ENCODE measurements at places on chromosomes 7 and 10.

DNA sequence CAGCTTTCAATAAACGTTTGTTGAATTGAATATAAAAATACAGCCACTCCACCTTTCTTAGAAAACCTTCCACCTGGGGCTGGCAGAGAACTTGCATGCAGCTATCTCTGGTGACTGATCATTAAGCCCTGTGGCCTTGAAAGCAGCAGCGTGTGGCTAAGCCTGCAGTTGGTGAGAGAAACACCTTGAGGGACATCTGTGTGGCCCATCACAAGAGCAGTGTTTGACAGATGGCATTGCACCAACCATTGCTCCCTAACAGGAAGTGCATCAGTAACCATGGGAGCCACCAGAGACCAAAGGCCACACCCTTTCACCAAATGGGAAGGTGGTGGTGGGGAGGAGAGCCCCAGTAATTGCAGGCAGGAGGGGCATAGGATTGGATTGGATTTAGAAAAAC lies 22.4 kb downstream of the RHOBTB1 start:
- DNase-seq = no peak

GRCh38 chr10:72692994-72693781 lies 1.2 kb downstream of the MCU start:
- DNase-seq = no peak

GRCh38 chr7:80839855-80840254 lies 79.0 kb downstream of the SEMA3C start:
- DNase-seq = no peak

DNA sequence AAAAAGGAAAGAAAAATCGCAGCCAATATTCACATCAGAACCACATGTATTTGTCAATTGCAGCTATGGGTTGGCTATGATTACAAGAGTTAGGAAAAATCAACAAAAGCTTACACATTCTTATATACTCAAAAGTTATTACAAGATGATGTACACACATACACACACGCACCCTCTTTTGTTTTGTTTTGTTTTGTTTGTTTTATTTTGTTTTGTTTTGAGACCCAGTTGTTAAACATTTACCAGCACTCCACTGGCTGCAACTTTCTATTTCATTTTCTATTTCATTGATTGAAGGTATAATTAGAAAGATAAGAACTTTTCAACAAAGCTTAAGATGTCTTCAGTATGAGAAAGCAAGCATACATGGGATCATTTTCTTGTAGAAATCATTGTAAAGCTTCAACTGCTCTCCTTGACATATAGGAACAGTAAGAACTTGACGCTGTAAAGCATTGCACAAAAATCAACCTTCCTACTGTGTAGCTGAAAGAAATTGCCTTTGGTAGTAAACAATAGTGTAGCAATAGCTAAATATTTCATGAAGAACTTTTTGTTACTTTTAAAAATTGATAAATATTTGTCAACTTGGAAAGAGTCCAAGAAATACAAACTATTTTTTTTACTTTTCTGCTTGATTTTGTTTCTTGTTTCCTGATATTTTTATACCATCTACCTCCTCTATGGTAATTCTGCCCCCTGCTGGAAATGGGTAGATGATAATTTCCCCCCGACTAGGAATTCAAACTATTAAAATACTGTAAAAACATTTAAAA lies 205.9 kb downstream of the MBL2 start:
- no peak for DNase-seq

- DNase-seq = no peak
Measured at GRCh38 chr7:65980478-65981250, 1.3 kb downstream of the GUSB start.

DNA sequence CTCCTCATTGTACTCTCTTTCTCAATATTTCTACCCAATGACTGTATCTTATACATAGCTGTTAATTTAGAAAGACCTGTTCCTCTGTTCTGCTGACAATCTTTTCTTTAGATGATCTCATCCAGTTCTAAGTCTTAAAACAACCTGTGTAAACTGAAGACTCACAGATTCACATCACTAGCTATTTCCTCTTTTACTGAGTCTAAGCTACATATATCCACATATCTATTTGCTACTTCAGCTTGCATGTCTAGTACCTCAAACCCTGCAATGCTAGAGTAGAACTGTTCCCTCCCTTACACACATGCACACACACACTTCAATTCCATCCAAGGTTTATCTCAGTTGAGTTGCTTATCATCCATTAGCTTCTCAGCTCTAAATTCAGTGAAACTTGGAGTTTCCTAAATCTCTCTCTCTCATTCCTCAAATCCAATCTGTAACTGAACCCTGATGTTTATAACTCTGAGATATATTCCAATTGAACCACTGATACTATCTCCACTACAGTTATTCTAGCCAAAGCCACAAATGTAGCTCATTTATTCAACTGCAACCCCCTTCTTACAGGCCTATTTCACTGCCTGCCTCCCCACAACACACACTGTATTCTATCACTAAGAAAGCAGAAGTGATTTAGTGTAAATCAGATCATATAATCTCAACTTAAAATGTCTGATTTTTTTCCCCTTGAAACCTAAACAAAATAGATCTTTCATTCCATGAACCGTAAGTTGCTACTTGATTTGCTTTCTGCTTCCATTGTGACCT lies 1036.8 kb upstream of the POT1 start:
- DNase-seq = no peak

DNA sequence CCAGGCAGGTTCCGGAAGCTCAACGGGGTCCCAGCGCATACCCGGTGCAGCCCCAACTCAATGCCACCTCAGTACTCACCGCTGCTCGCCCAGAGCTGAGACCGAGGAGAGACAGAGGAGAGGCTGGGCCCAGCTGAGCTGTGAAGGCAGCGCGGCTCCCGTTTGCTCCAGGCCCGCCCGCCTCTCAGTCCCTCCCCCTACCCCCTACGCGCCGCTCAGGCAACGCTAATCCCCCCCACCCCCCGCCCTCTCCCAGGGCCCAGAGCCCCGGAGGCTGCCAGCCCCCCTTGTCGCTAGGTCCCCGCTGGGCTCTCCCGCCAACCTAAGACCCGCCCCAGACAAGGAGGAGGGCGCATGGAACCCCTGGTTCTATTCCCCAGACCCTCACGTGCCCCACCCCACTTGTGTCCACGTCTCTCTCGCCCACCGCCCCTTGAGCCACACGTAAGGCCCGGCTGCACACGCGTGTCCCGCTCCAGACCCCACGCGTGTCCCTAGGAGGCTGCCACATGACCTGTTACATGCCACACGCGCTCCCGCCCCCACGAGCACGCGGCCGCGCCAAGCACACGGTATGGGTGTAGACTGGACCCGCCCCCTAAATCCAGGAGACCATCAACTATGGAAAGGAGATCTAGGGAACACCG lies at the start of gene PSD:
PSD (minus strand) TSS at position 164 of the 647 bp plus-strand sequence. CDS start 1,747 bp downstream, outside the sequence.
- DNase-seq = no peak

DNA sequence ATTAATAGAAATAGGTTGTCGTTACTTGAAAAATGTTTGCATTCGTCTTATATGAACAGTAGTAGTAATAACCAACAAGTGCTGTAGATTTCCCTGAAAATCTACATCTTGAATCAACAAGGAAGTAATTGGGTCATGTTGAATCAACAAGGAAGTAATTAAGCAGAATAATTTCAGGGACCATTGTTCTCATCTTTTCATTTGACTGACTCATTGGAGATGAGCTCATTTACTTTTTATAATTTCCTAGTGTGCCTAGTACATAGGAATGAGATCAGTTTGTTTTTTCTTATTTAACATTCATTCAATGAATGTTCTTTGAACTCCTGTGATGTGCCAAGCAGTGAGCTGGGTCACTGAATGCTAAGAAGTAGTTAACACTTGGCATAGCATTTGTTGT lies 8.2 kb downstream of the CLDN12 start:
- no peak for DNase-seq

- DNase-seq = no peak
Measured at GRCh38 chr10:58220769-58221451, 46.8 kb downstream of the IPMK start.

GRCh38 chr7:117384688-117385362 lies 42.5 kb downstream of the ASZ1 start:
- DNase-seq = no peak

DNA sequence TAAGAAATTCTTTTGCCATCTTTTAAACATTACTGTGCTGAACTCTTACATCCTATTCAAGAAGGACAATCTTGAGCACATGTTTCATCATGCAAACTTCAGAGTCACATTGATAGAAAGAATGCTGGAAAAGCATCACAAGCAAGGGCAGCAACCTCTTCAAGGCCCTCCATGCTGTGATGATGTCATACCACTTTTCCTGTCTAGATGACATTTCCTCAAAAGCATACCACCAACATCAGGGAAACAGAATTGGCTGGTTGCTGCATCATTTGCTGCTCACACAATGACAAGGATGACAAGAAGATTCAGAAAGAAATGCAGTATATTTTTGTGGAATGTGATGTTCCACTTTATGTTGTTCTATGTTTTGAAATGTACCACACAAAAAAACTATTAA lies 37.6 kb downstream of the CYP2C8 start:
- DNase-seq = no peak

DNA sequence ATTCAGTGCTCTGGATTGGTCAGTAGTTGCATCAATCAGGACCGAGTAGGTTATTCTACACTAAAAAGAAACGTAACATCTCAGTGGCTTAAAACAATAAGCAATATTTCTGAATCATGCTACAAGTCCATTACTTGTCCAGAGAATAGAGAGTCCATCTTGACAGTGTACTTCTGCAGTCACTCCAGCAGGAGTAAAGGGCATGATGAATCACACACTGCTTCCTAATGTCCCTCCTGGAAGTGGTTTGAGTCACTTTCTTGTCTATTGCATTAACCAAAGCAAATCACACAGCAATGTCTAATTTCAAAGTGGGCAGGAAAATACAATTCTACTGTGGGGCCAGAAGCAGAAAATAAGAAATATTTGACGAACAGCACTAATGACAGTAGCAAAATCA lies 124.8 kb downstream of the TSPAN12 start:
- no peak for DNase-seq

DNA sequence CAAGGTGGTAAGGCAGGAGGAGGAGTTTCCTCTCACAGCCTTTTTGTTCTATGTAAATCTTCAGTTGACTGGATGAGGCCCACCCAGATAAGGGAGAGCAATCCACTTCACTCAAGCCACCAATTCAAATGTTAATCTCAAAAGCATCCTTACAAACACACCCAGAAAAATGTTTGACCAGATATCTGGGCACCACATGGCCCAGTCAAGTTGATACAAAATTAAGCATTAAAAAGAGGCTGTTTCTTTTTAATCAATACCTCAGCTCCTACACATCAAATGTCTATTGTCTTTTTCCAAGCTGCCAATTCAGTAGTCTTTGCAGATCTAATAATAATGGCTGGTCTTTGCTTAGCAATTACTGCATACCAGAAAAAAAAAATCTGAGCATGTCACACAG lies 18.0 kb upstream of the LYZL1 start:
- no peak for DNase-seq

All from stimulated activated CD8-positive, alpha-beta memory T cell treated with anti-CD3 and anti-CD28 coated beads, Interleukin-2, amount 100 ng/mL, for 1 hour (primary cell).